ENCODE measurements at places on chromosomes 2 and 18.
A peak's percentile ranks its signal among the peaks of the same experiment; 100 is the strongest.

- peak; percentile 48 for DNase-seq
These were observed 23.9 kb downstream of the PECR start for GRCh38 chr2:216057688-216058193.

DNA sequence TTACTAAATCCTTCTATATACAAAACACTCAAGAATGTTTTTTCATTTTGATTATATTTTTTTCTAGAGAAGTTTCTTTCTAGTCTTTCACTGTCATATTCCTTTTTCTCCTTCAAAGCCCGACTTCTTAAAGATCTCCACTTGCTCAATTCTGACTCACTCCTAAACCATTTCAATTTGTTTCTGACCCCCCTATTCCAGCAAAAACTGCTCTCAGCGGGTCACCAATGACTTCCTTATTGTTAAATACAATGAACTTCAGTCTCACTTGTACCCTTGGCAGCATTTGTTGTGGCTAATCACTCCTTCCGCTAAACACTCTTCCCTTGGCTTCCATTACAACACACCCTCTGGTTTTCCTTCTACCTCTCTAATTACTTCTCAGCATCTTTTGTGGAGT is 111.1 kb upstream of the RBBP8 start:
- no peak for DNase-seq

DNA sequence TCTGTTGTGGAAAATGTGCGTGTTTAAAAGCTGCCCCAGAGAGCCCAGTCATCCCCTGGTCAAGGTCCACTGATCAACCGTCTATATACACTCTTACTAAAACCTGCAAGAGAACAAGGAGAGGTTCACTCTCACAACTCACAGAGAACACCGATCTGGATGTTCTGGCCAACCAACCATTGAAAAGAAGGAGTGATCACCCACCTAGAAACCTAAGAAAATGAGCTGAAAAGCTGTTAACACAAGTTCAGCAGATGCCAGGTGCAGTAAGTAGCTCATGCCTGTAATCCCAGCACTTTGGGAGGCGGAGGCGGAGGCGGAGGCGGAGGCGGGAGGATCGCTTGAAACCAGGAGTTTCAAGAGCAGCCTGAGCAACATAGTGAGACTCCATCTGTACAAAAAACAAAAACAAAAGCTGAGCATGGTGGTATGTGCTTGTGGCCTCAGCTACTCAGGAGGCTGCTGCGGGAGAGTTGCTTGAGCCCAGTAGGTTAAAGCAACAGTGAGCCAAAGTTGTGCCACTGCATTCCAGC is 14.5 kb downstream of the ATG16L1 start:
- no peak for DNase-seq

DNA sequence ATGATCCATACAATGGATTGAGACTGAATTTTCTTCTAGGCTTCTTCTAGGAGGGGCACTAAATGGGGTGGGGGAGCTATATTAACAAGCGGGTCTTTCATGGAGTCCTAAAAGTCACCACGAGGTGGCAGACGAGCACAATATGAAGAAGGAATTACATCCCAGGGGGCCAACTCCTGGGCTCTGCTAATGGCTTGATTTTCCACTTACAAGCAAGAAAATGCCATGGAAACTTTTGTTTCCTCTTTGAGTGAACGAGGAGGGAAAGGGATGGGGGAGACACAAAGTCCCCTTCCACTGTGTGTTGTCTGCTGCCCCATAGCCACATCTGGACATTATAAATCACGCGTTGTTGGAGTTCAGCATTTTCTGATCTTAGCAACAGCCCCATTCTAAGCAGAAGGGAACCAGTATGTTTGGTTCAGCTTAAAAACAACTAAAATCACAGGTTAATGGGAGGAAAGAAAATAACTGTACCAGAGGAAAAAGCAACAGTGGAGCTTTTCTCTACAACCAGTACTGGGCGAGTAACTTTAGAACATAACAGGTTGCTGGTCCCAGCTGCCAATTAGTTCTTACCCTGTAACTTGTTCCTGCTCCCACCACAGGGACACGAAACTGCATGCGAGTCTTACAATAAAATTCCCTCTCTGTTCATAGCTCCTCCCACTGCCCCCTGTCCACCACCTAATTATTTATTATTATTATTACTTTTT is 285.0 kb upstream of the PARD3B start:
- peak; percentile 50 for DNase-seq

DNA sequence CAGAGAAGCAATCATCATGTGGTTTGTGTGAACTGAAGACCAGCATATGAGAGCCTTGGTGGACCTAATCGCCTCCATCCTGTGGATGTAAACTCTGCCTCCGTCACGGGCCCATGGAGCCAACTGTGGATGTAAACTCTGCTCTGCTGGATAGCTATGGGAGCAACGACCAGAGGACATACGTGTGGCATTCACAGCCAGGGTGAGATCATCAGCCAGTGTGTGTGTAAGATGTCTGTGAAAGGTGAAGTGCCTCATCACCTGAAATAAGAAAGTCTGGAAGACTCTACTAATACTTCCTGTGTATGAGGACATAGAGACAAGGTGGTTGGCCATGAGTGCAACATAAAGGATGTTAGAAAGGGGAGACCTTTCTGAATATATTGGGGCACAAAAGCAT is 63.5 kb downstream of the CYB5A start:
- DNase-seq = no peak

GRCh38 chr2:176174382-176174823 is 14.1 kb upstream of the HOXD1 start:
- DNase-seq = no peak

DNA sequence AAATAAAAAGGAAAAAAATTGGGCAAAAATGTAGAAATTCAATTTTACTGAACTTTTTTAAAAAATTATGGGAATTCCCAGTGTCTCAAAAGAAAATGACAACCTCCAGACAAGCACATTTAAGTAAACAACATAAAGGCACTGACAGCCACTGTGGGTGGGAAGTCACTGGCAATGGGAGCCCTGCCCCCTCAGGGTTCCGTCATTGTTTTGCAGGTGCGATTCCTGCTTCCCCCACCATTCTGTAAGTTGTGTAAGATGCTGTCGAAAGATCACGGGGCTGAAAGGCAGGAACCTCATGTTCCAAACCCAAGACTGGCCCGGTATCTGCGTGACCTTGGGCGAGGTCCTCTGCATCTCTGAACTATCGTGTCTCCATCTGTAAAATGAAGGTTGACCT is 15.8 kb upstream of the ASPRV1 start:
- no peak for DNase-seq

- no peak for DNase-seq
These were observed 71.9 kb upstream of the GALNT5 start for GRCh38 chr2:157185476-157186227.

DNA sequence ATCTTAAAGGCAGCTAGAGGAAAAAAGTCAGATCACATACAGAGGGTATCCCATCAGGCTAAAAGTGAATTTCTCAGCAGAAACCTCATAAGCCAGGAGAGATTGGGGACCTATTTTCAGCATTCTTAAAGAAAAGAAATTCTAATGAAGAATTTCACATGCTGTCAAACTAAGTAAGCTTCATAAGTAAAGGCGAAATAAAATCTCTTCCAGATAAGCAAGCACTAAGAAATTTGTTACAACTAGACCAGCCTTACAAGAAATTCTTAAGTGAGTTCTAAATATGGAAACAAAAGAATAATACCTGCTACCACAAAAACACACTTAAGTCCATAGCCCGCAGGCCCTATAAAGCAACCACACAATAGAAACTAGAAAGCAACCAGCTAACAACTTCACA is 186.1 kb downstream of the ETAA1 start:
- no peak for DNase-seq

GRCh38 chr2:230900336-230900995 is 24.6 kb downstream of the GPR55 start:
- no peak for DNase-seq

GRCh38 chr2:135490376-135490775 is 40.6 kb downstream of the ZRANB3 start:
- peak; percentile 9 for DNase-seq

DNA sequence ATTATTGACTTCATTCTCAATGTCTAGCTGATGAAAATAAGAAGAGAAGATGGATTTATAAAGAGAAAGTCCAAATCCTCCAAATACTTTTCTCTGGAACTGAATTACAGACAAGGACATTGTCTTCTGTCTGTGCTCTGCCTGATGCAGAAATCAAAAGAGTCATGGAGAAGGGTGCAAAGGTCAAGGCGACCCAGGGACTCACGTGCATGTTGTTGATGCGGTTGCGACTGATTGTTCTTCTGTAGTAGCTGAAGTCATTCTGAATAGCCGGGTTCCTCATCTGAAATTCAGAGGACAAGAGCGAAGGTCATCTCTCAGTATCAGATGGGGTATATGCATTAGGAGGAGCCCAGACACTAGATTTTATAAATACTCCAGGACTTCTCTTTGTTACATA is 104.4 kb downstream of the CYRIA start:
- DNase-seq = no peak

Measured in hepatic stellate cell (primary cell).